ENCODE measurements at places on chromosomes 1 and 21.
A peak's percentile ranks its signal among the peaks of the same experiment; 100 is the strongest.

GRCh38 chr1:7279769-7280168 lies 491.3 kb upstream of the VAMP3 start:
- no peak for DNase-seq

DNA sequence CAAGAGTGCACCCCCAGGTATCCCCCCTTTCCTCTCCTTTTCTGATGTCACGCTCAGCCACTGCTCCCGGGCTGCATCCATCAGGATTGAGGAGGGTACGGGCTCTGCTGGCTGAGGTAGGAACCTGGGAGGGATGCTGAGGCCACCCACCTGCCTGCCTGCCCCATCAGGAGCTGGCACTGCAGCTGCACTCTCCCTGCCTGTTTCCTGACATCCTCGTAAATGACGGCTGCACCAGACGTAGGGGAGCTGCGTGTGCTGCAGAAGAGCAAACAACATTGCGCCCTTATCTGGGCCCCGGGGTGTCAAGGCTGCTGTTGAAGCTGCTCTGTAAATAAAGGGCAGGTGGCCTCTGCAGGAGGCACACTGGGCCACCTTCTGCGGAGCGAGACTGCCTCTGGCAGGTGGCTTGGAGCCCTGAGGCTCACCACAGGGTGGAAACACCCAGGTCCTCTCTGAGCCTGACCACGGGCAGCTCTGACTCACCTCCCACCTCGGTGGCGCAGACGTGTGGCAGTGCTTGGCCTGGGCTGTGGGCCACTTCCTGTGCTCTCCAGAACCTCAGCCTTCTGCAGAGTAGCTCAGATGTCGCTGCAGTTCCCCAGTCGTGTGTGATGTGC lies 30.9 kb downstream of the SNAP47 start:
- no peak for DNase-seq

DNA sequence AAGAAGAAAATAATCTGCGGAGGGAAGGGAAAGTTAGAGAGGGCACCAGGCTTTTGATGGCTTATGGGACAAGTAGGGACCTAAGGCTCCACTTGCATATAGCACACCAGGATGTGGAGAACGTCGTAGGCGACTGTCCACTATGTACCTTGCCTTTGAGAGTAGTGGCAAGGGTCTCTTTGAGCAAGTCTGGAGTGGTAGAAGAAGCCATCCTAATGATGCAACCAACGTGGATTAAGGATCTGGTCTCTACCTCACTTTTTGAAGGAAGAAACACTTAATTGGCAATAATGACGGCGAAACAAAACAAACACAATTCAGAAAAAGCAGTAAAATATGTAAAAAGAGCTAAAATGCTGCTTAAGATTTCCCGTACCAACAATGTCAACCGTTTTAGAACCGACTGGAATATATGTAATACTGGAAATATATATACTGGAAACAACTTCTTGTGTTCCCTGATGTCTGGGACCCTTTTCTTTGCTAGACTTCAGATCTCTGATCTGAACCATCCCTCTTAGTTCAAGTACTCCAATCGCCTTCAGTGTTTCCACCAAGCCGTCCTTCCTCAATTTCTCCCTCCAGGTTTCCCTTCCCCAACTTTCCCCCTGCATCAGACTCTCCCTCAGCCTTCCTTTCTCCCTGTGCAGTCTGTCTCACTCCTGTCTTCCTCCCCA lies 821 bp upstream of the KHDRBS1 start:
- DNase-seq = peak; percentile 48

DNA sequence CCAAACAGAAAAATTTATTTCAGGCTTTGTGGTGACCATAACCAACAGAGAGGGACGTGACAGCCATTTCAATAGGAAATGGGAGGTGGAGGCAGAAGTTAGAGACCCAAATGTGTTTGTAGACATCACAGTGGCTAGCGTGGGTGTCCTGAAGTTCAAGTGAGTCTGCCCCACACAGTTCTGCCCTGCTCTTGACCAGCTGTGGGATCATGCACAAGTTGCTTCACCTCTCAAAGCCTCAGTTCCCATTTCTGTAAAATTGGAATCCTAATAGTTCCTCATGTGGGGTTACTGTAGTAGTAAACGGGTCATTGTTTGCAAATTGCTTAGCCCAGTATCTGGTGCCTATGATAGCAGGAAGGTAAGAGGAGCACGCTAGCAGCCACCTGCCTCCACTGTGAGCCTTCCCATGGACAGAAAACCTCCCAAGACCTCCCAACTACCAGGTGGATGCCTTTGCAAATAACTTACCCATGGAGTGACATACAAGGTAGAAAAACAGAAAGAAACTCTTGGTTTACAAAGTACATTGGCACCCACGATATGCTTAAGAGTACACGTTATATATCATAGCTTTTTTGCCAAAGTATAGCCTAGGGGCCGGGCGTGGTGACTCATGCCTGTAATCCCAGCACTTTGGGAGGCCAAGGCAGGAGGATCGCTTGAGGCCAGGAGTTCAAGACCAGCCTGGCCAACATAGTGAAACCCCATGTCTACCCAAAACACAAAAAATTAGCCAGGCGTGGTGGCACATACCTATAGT lies 29.1 kb downstream of the FHAD1 start:
- no peak for DNase-seq

GRCh38 chr1:8158995-8159394 lies 132.9 kb upstream of the ERRFI1 start:
- DNase-seq = no peak

DNA sequence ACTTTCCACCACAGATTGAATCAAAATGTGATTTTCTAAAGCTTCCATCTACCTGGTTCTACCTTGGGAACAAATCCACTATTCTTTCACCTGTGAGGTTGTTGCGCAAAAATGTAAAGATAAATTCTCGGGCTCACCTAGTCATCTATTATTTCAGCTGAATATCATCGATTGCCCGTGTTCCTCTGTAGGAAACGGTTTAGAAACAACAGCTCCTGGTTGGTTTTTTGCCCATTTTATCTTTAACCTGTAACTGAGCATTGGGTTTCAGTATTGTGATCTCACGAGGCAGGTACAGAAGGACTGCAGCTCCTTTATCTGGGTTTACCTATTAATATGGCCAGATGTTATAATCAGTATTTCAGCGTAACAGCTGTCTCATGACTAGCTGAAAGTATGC lies 52.9 kb upstream of the LRRC8C start:
- no peak for DNase-seq

DNA sequence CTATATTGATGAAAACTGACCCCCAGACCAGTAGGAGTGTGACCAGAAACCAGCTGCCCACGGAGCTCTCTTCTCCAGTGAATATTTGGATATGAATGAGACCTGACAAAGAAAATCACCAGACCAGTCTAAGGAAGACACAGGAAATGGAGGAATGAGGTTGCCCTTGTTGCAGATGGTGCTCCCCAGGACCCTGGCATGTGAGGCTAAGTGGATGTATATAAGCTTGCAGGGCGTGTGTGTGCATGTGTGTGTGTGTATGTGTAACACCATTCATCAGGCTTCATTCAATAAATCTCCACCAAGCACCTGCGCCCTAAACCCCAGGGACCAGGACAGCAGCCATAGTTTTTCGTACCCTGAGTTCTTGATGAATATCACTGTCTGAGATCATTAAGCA lies 14.4 kb downstream of the PHLDA3 start:
- no peak for DNase-seq

DNA sequence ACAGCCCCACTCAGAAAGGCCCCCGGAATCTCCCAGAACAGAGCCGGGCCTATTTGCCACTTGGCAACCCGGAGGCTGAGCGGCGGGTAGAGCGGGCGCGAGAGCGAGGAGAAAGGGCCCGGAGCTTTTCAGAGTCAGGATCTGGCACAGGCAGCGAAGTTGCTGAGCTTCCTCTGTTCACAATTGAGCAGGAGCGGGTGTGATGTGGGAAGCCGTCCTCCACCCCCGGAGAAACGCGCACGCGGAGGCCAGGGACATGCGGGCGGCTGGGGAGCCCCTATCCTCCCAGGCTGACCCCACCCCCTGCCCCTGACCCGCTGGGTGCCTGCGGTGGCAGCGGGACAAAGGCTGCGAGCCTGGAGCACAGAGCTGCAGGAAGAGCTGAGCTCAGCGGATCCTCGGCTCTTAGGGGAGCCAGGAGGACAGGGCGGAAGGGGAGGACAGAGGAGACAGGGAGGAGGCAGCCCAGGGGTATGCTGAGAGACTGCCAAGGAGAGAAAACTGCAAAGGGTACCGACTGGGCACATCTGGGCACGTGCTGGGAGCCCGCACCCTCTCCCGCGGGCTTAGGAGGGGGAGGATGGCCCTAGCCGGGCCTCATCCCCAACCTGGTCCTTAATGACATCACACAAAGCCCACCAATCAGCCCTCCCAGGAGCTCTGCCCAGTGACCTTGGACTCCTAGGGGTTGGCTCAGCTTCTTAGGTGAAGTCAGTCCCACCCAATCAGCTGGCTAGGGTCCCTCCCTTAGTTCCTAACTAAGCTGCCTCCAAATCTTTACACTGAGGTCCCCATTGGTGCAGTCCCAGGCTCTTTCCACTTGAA lies 9.3 kb downstream of the KIF21B start:
- peak; percentile 88 for DNase-seq

DNA sequence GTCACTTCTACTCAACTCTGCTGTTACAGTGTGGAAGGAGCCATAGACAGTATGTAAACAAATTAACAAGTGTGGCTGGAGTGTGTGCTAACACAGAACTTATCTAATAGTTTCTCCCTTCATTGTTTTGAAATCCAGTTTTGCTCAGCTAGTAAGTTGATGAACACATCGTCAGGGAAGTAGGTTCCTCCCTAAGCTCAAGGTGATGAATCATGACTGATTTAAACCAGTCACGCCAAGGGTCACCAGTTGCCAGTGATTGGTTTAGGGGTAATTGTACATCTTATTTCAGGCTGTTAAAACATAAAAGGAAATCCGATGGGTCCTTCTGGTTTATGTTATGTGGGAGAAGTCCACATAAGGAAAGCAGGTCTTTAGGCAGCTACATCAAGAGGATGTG lies 97.0 kb upstream of the CHODL start:
- no peak for DNase-seq

DNA sequence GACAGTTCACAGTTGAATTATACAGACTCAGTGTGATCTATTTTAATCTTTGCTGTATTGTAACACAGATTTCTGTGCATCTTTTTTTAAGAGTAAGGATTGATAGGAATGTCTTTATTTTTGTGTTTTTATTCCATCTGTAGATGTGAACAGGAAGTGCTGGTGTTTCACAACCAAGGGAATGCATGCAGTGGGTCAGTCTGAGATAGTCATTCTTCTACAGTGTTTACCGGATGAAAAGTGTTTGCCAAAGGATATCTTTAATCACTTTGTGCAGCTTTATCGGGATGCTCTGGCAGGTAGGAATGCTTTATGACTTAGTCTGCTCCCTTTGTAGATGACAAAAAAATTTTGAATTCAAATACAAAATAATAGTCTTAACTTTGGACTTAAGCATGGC lies 84.5 kb downstream of the CC2D1B start:
- DNase-seq = no peak

- DNase-seq = no peak
These were observed 7.3 kb downstream of the GNG4 start for GRCh38 chr1:235642011-235642942.

GRCh38 chr1:159250638-159251216 lies 46.1 kb downstream of the ACKR1 start:
- DNase-seq = peak; percentile 28

GRCh38 chr1:201008666-201009360 lies 14.7 kb downstream of the KIF21B start:
- DNase-seq = no peak

- DNase-seq = no peak
These were observed 119.6 kb downstream of the NR5A2 start for GRCh38 chr1:200147094-200147493.

- DNase-seq = no peak
These were observed 6.2 kb downstream of the DNMT3L start for GRCh38 chr21:44255511-44255981.

- DNase-seq = no peak
These were observed 9.5 kb downstream of the RHEX start for GRCh38 chr1:206062464-206062863.

DNA sequence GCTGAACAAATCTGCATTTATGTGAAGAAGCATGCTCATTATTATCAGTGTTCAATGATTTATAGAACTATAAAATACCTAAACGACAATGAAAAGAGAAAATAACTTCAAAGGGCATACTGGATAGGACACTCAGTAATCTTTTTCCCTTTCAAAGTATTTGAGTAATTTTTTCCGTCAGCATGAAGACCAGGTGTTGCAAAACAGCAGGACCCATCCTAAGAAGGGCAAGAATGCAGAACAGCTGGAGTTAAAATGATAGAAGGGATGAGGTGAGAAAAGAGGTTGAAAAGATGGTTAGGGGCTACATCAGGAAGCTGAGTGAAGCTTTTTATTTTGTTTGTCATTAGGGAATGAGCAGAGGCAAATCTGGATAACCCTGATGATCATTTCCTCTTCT lies 7.1 kb upstream of the RGS18 start:
- no peak for DNase-seq

- no peak for DNase-seq
These were observed 34.1 kb downstream of the KIAA1614 start for GRCh38 chr1:180946541-180947498.

GRCh38 chr1:243968413-243968812 lies 82.7 kb upstream of the ZBTB18 start:
- DNase-seq = no peak

- no peak for DNase-seq
These were observed 838.9 kb downstream of the USP25 start for GRCh38 chr21:16568661-16569060.

DNA sequence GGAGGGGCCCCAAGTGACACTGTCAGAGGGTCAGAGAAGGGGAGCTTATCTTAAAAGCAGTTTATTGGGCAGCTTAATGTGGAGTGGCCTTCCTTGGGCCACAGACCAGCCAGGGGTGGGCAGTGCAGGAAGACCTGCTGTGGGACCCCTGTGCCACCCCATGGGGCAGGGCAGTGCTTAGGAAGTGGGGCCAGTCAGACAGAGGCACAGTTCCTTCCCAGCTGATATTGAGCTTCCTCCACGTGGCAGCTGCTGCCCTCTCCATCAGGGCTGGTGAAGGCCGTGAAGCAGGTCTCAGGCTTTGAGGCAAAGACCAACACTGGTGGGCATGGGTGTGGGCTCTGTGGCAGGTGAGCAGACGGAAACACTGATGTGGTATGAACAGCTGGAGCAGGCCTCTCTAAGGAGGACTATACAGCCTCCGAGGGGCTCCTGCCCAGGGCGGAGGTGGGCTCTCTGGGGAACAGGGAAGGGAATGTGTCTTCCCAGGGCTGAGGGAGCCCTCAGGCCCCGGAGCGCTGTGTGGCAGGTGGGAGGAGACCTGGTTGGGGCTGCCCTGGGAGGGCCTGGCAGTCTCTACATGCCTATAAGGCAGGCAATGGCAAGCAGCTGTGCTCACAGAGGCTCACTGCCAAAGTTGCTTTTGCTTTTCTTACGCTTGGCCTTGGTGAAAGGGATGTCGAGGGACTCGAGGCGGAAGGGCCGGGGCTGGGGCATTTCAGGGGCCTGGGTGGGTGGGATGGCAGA lies 3.0 kb upstream of the DDOST start:
- no peak for DNase-seq

DNA sequence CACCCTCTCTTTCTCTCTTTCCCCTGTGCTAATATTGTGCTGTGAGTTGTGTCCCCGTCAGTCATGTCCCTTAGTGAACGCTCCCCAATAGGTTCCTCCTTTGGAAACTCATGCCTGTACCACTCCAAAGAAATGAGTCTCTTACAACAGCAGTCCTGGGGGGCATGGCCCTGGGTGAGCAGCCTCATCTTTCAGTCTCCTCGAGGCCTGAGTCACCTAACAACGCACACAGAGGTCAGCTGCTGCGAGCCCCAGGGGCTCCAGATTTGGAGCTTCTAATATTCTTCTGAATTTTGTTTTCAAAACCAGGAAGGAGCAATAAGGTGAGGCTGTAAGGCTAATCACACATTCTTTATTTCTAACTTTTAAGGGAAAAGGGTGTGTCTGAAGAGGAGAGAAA lies 30.5 kb upstream of the ZBTB8A start:
- no peak for DNase-seq

GRCh38 chr1:201531551-201532425 lies 7.1 kb upstream of the NAV1 start:
- no peak for DNase-seq
